ENCODE measurements at places on chromosomes 13 and 19.

DNA sequence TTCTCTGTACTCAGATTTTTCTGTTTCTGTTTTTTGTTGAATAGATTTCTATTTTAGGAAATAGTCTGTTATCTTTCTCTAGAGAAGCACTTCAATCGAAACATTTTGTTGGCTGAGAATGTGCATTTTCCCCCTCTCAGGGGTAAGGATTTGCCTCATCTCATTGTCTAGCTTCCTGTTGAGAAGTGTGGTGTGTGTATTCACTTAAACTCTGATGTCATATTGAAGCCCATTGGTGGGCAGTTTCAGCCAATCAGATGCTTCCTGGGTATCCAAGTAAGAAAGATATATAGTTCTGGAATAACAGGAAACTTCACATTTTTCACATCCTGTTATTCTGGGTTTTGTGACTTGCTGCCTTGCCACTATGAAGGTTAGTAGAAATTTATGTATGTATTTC is 87.6 kb downstream of the ARHGEF7 start:
- no peak for DNase-seq

DNA sequence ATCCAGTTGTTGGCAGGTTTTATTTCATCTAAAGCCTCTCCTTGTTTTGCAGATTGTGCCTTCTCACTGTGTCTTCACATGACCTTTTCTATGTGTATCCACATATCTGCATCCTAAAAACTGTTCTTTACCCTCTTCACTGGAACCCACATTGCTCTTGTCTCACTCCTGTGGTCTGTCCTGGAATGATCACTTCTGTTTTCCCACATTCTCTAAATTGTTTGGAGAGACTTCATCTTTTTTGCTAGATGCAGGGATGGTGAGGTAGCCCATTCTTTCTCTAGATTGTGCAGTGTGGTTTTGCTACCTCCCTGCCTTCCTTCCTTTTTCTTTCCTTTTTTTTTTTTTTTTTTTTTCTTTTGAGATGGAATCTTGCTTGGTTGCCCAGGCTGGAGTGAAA is 608.6 kb upstream of the MIR17HG start:
- DNase-seq: no peak

DNA sequence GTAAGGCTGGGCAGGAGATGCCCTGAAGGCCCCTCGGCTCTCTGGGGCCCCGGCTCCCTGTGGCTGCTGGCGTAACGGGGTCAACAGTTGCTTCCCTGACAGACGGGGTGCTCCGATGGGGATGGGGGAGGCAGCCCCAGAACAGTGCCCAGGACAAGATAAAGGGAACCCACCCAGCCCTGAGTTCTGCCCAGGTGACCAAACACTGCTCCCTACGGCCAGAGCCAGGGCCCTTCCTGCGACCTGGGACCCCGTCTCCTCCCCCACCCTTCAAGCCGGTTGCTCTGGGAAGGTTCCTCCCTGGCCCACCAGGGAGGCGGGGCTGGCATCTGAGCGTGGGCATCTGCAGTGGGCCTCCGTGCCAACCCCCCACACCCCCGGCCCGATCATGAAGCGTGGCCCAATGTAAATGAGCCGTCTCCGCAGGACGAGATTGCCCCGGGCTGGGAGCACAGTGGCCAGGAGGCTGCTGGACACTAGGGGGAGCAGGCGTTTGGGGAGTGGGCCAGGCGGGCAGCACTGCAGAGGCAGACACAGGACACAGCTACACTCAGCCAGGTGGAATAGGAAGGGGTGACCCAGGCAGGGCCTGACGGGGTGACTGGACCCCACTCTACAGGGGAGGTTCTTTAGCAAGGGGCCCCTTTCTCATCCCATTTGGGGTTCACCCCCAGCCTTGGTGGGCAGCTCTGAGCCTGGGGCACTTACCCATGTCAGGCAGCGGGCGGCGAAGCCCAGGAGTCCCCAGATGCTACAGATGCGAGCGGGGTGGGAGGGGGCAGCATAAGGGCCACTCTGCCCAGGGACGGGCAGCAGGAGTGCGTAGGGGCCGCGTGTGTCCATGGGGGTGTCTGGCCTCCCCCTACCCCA is 1.2 kb upstream of the NKPD1 start:
- DNase-seq: no peak

- no peak for DNase-seq
Measured at GRCh38 chr19:821231-821824, 427 bp downstream of the PLPPR3 start.

GRCh38 chr13:59494151-59494550 is 669.6 kb downstream of the DIAPH3 start:
- DNase-seq: no peak

DNA sequence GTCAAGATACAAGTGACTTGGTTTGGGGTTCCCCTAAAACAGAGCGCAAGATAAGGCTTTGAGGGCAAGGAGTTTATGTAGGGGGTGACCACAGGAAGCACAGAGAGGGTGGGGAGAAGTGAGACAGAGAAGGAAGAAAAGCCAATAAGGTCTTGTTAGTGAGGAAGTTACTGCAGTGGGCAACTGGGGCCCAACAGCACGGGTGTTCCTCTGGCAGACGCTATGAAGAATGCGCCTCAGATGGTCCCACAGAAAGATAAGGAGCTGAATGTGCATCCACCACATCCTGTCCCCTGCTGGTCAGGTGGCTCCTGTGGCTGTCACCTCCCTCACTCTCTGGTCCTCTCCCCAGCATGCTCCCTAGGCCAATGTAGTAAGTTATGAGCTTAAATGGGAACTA is 333.5 kb downstream of the TSHZ3 start:
- no peak for DNase-seq

DNA sequence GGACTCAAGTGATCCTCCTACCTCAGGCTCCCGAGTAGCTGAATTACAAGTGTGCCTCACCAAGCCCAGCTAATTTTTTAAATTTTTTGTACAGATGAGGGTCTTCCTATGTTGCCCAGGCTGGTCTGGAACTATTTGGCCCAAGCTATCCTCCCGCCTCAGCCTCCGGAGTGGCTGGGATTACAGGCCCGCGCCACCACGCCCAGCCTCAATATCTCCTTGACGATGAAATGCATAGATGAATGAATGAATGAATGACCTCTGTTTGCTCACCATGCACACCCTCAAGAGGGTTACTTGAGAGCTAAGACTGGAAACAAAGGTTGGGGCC is 14.9 kb upstream of the AP1M2 start:
- no peak for DNase-seq

GRCh38 chr13:78102741-78103140 is 184.1 kb upstream of the EDNRB start:
- no peak for DNase-seq

DNA sequence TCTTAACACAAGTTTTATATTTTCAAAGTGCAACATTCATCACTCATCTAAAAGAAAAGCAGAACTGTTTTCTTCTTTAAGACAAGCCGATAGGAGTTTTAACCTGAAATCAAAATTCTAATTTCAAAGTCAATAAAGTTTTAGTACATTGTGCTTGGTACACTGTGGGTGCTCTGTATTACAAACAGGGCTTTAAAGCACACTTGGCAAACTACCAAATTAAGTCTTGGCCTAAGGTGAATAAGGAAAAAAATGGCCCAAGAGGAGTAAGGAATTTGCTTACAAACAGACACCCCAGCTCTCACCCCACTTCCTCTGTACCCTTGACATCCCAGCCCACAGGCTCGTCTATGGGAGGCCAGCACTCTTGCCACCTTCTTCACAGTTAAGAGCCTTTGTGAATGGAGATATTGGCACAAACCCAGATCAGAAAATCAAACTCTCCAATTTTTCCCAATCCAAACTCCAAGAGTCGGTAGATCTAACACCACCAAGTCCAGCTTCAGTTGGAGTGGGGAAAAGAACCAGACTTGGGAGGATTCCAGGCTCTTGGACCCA is 66.0 kb downstream of the ABCC4 start:
- DNase-seq: no peak

DNA sequence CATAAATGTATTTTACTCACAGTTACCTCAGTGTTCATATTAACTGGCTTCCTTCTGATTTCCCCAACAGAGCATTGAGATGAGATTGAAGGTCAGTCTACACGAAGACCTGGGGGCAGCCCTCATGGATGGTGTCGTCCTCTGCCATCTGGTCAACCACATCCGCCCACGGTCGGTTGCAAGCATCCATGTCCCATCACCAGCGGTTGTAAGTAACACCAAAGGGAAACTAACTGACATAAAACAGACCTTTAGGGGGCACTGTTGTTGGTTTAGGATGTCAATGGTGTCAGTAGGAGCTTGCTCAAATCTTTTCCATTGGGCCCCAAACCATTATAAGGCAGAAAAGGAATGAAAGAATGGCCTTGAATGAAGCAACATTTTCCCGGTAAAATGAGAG is 68.2 kb downstream of the ESD start:
- DNase-seq: no peak

DNA sequence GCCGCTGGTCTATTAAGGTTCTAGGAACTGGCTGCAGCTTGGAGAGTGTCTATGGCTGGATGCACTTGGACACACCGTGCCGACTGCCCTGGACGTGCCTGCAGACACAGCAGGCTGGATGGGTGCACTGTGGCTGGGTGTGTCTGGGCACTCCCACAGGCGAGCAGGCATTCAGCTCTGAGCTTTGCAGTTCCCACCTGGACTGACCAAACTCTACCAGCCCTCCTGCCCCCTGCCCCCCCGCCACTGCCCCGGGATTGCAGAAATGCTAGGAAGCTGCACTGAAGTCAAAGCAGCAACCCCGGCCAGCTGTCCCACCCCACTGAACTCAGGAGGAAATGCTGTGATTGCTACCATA is 7.0 kb upstream of the LRP3 start:
- DNase-seq: no peak

- no peak for DNase-seq
Measured at GRCh38 chr13:109985871-109986450, 199.6 kb upstream of the IRS2 start.

DNA sequence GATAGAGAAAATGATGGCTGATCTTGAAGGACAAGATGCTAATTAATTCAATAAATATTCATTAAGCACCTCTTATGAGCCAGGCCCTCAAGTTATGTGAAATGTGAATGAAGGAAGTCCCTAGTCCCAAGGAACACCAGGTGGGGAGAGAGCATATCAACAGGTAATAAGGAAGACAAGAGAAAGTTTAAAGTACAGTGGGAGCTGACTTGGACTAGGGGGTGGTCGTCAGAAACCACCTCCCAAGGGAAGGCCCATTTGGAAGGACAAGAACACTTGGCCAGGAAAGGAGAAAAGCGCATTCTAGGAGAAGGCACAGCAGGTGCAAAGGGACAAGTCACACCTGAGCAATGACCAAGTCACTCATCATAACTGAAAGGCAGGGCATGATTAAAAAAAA is 72.7 kb downstream of the DOCK9 start:
- no peak for DNase-seq

GRCh38 chr19:641702-642101 is 2.0 kb downstream of the FGF22 start:
- no peak for DNase-seq

All from activated naive CD4-positive, alpha-beta T cell (primary cell).